Activated CD8-positive, alpha-beta memory T cell treated with anti-CD3 and anti-CD28 coated beads for 4 hours (primary cell): ENCODE measurements at places on chromosomes 4 and X.

DNA sequence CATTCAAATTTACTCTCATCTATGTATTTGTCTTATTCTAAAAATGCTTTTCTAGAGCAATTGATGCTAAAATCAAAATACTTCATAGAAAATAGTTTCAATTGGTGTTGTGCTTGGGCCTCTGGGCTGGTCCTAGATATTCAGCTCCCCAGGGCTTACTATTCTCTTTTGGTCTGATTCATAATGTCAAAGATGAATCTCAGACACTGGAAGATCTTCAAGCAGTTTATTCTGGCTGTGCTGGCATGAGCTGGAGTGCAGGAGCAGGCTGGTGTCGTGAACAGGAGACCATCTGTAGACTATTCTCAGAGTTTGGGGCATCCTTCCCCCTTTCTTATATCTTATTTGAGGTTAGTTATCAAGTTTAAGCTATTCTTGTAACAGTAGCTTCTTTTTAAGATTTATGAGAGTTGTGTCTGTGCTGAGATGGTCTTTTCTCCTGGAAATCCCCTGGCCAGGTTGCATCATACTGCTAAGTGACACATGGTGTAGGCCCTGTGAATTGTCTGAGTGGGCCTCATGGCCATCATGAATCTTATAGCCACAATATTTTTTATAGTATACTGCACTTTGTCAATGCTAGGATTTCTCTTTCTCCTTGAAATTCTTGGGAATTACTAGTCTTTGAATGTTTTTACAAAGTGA is 1624.0 kb upstream of the IGFBP7 start:
- DNase-seq = no peak

GRCh38 chr4:41384992-41385391 is 128.3 kb downstream of the UCHL1 start:
- DNase-seq = no peak

DNA sequence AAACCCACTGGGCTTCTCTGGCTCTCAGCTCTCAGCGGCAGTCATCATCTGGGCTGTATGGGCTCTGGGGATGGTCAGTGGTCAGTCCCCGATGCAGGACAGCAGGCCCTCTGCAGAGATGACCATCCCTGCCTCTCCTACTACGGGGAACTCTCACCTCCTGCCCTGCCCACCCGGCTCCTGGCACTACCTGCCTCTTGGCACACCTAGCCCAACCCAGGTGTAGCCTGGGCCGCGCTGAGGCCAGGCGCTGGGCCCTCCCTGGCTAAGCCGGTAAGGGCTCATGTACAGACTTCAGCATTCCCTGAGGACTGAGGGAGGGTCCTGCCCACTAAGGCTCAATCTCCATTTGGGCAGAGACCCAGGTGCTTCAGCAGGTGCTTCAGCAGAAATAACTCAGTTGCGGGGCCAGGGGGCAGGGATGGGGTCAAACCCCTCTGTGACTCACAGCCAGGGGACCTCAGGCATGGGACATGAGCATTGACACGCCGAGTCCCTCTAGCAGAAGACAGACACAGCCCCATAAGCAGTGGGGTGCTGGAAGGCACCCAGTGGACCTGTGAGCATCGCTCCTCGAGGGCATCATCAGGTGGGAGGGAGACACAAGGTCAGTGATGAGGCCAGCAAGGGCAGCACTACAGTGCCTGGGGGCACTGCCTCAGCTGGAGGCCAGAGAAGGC is 71.0 kb downstream of the ACOX3 start:
- no peak for DNase-seq

DNA sequence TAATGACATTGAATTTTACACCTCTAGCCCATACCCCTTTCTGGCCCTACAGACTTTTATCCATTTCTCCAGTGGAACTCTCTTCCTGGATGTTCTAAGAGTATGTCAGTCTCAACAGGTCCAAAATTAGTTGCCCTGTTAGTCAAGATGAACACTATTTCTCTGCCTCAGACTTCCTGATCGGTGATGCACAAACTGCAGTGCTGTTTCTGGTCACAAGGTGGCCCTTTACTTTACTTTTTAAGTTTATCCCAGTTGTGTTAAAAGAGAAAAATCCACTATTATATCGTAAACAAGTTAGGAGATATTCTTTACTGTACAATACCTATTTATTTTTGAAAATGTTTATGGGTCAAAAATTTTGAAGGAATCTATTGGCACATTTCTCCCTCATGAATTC is 13.1 kb downstream of the TCEAL7 start:
- no peak for DNase-seq

GRCh38 chrX:132986556-132986955 is 28.1 kb upstream of the HS6ST2 start:
- no peak for DNase-seq

- DNase-seq = no peak
Measured at GRCh38 chr4:169070071-169070894, 60.2 kb upstream of the CBR4 start.
